ENCODE measurements at places on chromosomes 1 and 21. TPM values are rescaled to one million over a fixed set of nuclear protein-coding genes. Genes with fewer than 3 reads are reported as not detected.
A peak's percentile ranks its signal among the peaks of the same experiment; 100 is the strongest.

MYCL gene
- polyA plus RNA-seq: 7.1 TPM

- DNase-seq: no peak
These were observed 147.1 kb downstream of the NTPCR start for GRCh38 chr1:233097546-233097945.

- DNase-seq: no peak
These were observed 141.1 kb downstream of the TOMM20 start for GRCh38 chr1:234987415-234988154.

GRCh38 chr1:193322211-193322610, 135.8 kb upstream of the B3GALT2 start:
- DNase-seq: no peak

- no peak for DNase-seq
These were observed 29.1 kb downstream of the IGFN1 start for GRCh38 chr1:201219481-201220387.

GRCh38 chr1:155178441-155179111, 4.9 kb downstream of the TRIM46 start:
- DNase-seq: no peak

- DNase-seq: no peak
These were observed 58.0 kb downstream of the PGM1 start for GRCh38 chr1:63651161-63651701.

GRCh38 chr1:33640114-33640660, 167.7 kb downstream of the ZSCAN20 start:
- DNase-seq: no peak

- DNase-seq: peak; percentile 31
These were observed 40.7 kb downstream of the MAN1C1 start for GRCh38 chr1:25657121-25657882.

Data from left kidney (tissue), 8 donors.